ENCODE measurements at places on chromosomes 3 and 15. TPM values are rescaled to one million over a fixed set of nuclear protein-coding genes. Genes with fewer than 3 reads are reported as not detected.

DNA sequence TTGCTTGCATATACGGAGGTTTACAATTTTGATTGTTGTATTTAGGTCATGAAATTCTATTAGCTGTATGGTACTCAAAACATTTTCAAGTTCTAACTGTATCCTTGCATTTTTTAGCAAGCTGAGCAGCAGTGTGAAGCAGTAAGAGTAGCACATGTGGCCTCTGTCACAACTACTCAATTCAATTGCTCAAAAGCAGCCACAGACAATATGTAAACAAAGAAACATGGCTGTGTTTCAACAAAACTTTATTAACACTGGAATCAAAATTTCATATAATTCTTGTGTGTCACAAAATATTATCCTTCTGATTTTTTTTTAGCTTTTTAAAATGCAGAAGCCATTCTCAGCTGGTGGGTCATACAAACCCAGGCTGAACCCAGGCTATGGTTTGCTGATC lies 266.7 kb upstream of the LRRN1 start:
- H3K27me3 ChIP-seq: no peaks in the 10 kb centered on the region
- H3K4me1 ChIP-seq: no peaks in the 10 kb centered on the region
- H3K27ac ChIP-seq: no peak overlapping the region
- H3K36me3 ChIP-seq: no peaks in the 10 kb centered on the region

- H3K36me3 ChIP-seq: no peaks in the 10 kb centered on the region
- H3K4me1 ChIP-seq: peaks cover 64% of the 10 kb centered on the region
- H3K4me3 ChIP-seq: peak overlapping the region; percentile 31
- peak overlapping the region; percentile 97 for H3K27ac ChIP-seq
- no peak for DNase-seq
- no peaks in the 10 kb centered on the region for H3K27me3 ChIP-seq
Measured at GRCh38 chr15:98728082-98728810, 79.9 kb downstream of the IGF1R start.

DNA sequence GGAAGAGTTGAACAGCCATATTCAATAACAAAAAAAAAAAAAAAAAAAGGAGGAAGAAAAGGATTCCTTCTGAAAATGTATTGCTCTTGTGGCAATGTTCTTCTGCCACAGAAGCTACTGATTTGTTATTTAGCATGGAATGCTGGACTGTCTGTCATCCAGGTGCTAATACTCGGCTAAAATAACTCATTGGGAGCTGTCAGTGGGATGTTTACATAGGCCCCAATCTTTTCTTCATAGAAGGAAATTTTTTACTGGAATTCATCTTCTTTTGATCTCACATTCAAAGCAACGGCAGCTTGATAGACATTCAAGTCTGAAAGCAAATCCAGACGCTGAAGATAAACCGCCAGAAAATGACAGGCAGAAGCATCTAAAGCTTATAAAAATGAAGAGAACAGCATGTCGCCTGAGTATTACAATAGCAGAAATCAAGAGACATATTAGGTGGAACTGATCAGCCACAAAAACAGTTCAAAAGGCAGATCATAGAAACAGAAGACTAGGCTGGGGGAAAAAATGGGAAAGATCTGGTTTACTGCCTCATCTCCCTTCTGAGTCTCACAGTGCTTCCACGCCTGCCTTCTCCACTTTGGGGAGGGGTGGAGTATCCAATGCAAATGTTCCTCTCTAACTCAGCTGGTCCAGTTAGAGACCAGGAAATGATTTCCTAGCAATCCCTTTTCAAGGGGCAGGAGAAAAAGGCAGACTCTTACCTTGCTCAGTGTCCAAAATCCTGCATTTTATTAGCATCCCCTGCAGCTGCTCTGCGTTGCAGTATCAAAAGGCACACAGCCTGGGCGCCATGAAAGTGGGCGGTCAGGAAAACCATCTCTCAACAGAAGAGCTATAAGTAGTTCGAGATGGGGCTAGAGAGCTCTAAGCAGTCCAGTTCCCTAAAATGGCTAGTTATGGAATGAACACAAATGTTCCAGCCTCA lies 451.9 kb downstream of the FOXP1 start:
- H3K36me3 ChIP-seq: no peaks in the 10 kb centered on the region
- no peak for DNase-seq
- no peaks in the 10 kb centered on the region for H3K27me3 ChIP-seq

- no peaks in the 10 kb centered on the region for H3K36me3 ChIP-seq
Measured at GRCh38 chr3:9207116-9207763, 42.2 kb downstream of the SRGAP3 start.

DNA sequence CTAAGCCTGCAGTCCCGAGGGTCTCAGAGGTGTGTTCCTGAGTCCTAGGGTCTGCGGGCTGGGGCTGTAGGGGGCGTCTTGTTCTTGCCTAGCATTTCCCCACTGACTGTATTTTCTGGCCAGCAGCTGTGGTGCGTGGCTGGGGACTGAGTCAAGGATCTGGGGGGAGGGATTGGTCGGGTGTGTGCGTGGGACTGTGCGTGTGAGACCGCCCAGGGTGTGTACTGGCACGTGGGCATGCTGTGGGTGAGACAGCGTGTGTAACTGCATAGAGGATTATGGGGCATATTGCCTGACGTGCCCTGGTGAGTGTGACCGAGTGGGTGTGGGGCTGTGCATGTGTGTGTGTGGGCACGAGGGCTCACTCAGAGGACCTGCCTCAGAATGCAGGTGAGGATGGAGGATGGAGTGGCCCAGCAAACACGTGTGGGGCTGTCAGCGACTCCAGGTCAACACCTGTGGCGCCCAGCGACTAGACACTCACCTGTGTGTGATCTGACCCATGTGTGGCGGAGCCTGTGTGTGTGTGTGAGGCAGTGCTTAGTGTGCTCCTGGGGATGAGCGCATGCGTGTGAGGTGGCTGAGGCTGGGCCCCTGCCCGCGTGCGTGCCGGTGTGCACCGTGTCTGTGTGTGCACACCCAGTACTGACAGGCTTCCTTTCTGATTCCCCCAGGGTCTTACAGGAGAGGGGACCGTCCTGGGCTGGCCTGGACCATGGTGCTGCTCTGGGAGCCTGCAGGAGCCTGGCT lies 20.9 kb downstream of the FBLN2 start:
- peak; percentile 83 for DNase-seq
- no peaks in the 10 kb centered on the region for H3K27me3 ChIP-seq
- H3K36me3 ChIP-seq: no peaks in the 10 kb centered on the region

- H3K4me1 ChIP-seq: peaks cover 18% of the 10 kb centered on the region
- no peak overlapping the region for H3K27ac ChIP-seq
- H3K4me3 ChIP-seq: no peak overlapping the region
- H3K36me3 ChIP-seq: no peaks in the 10 kb centered on the region
- no peak for DNase-seq
Measured at GRCh38 chr3:71461114-71461513, 122.4 kb downstream of the FOXP1 start.

GRCh38 chr3:32371461-32372212 lies 20.0 kb upstream of the CMTM7 start:
- no peak overlapping the region for H3K4me3 ChIP-seq
- no peak for DNase-seq
- H3K4me1 ChIP-seq: no peaks in the 10 kb centered on the region
- H3K36me3 ChIP-seq: no peaks in the 10 kb centered on the region

DNA sequence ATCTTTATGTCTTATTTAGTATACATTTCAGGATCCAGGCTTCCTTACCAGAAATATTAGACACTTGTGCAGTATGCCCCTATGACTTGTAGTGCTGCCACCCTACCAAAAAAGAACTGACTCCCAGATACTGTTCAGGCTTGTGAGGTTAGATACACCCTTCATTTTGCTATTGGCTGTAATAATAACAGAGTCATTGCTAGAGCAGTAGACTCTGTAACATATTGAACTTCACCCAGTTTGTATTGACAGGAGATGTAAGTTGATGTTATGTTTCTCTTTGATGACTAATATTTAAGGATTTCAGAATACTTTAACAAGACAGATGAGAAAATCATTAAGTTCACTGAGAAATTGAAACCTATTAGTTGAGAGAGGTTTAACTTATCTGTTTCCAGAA lies 32.9 kb downstream of the RNF111 start:
- H3K4me1 ChIP-seq: peaks cover 6% of the 10 kb centered on the region
- H3K36me3 ChIP-seq: 0 out of 2 replicates have a peak, but pooled peaks cover 6% of the 10 kb centered on the region
- DNase-seq: peak; percentile 9

DNA sequence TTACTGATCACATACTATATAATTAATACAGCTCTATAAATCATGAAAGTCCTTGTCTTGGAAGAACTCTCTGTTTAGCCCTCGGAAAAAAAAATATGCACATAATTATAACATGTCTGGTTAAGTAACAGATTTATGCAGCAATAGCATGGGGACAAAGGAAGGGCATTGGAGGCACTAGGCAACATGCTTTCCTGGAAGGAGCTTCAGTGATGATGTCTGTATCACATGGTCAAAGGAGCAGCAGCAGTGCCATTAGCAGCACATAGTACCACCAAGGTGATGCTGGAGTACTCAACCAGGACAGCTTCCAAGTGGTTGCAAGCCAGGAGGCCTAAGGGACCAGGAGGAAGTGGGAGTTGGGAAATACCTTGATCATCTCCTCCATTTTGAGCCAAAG lies 36.3 kb upstream of the PHLDB2 start:
- H3K27ac ChIP-seq: no peak overlapping the region
- H3K4me1 ChIP-seq: no peaks in the 10 kb centered on the region
- no peak overlapping the region for H3K4me3 ChIP-seq
- H3K27me3 ChIP-seq: no peaks in the 10 kb centered on the region
- DNase-seq: no peak
- no peaks in the 10 kb centered on the region for H3K36me3 ChIP-seq

DNA sequence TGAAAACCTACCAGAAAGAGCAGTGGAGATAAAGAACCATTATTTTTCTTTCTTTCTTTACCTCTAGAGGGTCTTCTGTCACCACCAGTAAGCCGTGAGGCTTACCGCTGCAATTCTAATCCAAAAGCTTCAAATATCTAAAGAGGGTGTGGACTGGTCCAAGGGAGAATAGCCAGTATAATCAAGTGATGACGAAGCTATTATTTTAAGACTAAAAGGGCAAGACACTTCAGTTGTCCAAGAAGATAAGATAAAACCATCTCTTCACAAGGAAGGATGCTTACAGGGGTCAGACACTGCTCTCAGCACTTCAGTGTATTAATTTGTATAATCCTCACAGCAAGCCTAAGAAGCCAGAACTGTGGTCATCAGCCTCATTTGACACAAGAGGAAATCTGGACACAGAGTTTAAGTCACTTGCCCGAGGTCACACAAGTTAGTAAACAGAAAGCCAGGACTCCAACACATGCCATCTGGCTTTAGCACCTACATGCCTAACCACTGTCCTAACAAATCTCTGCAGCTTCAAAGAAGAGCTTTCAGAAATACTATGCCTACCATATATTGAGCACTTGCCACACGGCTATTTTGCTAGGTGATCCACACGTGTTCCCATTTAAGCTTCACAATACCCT lies 14.6 kb downstream of the HDC start:
- H3K36me3 ChIP-seq: no peaks in the 10 kb centered on the region
- no peak overlapping the region for H3K27ac ChIP-seq
- peaks cover 42% of the 10 kb centered on the region for H3K27me3 ChIP-seq
- no peak overlapping the region for H3K4me3 ChIP-seq
- DNase-seq: no peak

DNA sequence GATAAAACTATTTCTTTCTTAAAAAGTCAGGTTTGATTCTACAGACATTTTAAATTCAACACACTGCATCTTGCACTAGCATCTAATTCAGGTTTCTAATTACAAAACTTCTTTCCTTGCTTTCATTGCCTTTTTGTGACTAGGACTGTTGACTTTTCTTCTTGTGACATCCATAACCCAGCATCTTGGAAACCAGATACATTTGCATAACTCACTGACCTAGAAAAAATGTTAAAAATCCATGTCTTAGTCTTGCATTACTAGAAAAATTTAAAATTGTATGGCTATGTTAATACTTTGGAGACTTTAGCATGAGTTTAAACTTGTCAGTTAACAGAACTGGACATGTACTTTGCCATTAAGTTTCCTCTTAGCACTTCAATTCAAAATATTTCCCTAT lies 72.7 kb downstream of the DTWD1 start:
- no peaks in the 10 kb centered on the region for H3K27me3 ChIP-seq
- no peak overlapping the region for H3K4me3 ChIP-seq
- no peaks in the 10 kb centered on the region for H3K36me3 ChIP-seq

GRCh38 chr3:127165036-127165435 lies 27.9 kb upstream of the PRR23E start:
- no peak overlapping the region for H3K4me3 ChIP-seq
- no peak overlapping the region for H3K27ac ChIP-seq
- no peaks in the 10 kb centered on the region for H3K27me3 ChIP-seq

- no peak for DNase-seq
- H3K4me1 ChIP-seq: no peaks in the 10 kb centered on the region
- H3K27ac ChIP-seq: no peak overlapping the region
- H3K36me3 ChIP-seq: no peaks in the 10 kb centered on the region
Measured at GRCh38 chr3:32325927-32326326, 65.7 kb upstream of the CMTM7 start.

- no peak overlapping the region for H3K4me3 ChIP-seq
- H3K27ac ChIP-seq: no peak overlapping the region
- no peaks in the 10 kb centered on the region for H3K36me3 ChIP-seq
- no peaks in the 10 kb centered on the region for H3K27me3 ChIP-seq
- H3K4me1 ChIP-seq: no peaks in the 10 kb centered on the region
- no peak for DNase-seq
Measured at GRCh38 chr3:126049289-126050049, 34.5 kb downstream of the SLC41A3 start.

DNA sequence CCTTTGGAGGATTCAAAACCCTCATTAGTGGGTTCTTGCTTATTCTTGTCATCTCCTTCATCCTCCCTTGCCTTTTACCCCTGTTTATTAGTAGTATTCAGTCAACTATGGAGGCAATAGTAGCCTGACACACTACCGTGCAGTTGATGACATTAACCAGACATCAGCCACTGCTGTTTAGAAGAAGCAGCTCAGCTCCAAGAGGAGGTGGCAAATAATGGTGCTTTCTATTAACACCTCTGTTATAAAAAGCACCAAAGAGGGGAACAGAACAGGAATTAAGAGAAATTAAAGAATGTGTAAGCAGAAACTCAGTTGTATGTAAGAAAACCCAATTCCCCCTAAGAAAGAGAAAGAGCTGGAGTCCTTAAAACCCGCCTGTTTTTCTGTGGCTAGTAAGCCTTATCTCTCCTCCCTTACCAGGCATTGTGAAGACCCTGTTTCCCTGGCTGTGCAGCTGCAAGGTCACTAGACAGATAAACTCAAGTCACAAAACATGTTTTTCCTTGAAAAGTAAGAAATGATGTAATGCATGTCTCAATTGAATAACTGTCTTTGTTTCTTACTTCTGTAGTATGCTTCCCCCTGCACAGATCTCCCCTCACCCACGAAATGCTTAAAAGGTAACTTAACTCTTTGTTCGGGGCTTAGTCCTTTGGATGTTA lies 21.2 kb downstream of the CCR4 start:
- H3K36me3 ChIP-seq: no peaks in the 10 kb centered on the region
- H3K4me3 ChIP-seq: no peak overlapping the region

GRCh38 chr3:8938021-8938420 lies 25.3 kb downstream of the RAD18 start:
- H3K4me3 ChIP-seq: no peak overlapping the region
- DNase-seq: peak; percentile 67
- peak overlapping the region; percentile 87 for H3K27ac ChIP-seq

Gene ADAMTSL3
- total RNA-seq: not detected

Gene CHRFAM7A
- total RNA-seq: not detected

Gene INO80
- 25.9 TPM for total RNA-seq

Gene PGBD4
- total RNA-seq: 0.76 TPM

Gene TTC21A
- total RNA-seq: 0.25 TPM

Gene ZMYND10
- total RNA-seq: 1.5 TPM

Gene SLC28A1
- total RNA-seq: not detected

Gene PPP1R14D
- not detected for total RNA-seq

Gene ARL14
- total RNA-seq: not detected

Gene CCDC33
- not detected for total RNA-seq

Gene GALNT15
- 12.9 TPM for total RNA-seq
